ENCODE measurements at places on chromosomes 4 and X. TPM values are rescaled to one million over a fixed set of nuclear protein-coding genes. Genes with fewer than 3 reads are reported as not detected.
A peak's percentile ranks its signal among the peaks of the same experiment; 100 is the strongest.

Gene SULT1B1
- 0.10 TPM for total RNA-seq

Gene USP17L27
- total RNA-seq: not detected

Gene PDGFRA
- not detected for total RNA-seq

Gene GSPT2
- total RNA-seq: 14.5 TPM

Gene PLCXD1
- 35.0 TPM for total RNA-seq

Gene CC2D2A
- not detected for total RNA-seq

Gene PABPC4L
- total RNA-seq: not detected

- H3K27ac ChIP-seq: no peak overlapping the region
- no peaks in the 10 kb centered on the region for H3K27me3 ChIP-seq
- peaks cover 28% of the 10 kb centered on the region for H3K4me1 ChIP-seq
- no peak for DNase-seq
- no peak overlapping the region for H3K4me3 ChIP-seq
Measured at GRCh38 chr4:82358847-82359246, 14.9 kb downstream of the HNRNPD start.

DNA sequence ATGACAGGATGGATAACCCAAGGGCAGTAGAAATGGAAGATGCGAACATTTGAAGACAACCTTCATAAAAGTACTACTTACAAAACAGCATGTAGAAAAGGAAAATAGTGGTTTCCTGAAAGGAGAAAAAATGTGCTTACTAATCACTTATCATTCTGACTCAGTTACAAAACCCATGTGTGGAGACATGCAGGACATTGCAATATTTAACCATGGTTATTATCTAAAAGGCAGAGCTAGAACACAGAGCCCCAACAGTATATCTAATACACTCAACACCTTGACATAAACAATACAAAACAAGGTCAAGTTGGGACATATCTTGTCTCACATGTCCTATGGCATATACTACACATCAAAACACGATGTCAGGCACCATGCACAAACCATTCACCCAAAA is 55.9 kb downstream of the EIF4E start:
- H3K27ac ChIP-seq: no peak overlapping the region
- no peak overlapping the region for H3K4me3 ChIP-seq
- no peaks in the 10 kb centered on the region for H3K27me3 ChIP-seq
- peaks cover 8% of the 10 kb centered on the region for H3K36me3 ChIP-seq
- no peak for DNase-seq
- H3K4me1 ChIP-seq: no peaks in the 10 kb centered on the region

DNA sequence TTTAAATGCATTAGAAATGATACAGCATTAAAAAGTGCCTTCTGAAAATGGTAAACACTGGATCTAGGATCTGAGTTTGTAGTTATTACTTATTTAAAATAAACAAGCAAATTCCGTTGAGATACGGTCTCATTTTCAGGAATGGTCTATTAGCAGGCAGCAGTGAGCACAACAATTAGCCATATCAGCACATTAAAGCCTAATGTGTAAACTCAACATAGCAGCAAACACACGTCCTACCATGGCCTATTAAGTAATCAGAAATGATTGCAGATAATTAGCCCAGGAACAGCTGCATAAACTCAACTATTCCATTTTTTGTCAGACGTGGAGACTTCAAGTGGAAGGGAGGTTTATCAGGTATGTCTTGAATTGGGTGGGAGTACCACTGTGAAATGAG is 61.8 kb downstream of the NEIL3 start:
- no peaks in the 10 kb centered on the region for H3K27me3 ChIP-seq
- no peaks in the 10 kb centered on the region for H3K36me3 ChIP-seq
- H3K27ac ChIP-seq: no peak overlapping the region
- no peak for DNase-seq
- H3K4me3 ChIP-seq: no peak overlapping the region

- no peaks in the 10 kb centered on the region for H3K27me3 ChIP-seq
- no peak overlapping the region for H3K27ac ChIP-seq
- H3K4me1 ChIP-seq: no peaks in the 10 kb centered on the region
Measured at GRCh38 chr4:12889054-12889453, 595.1 kb downstream of the RAB28 start.

GRCh38 chrX:13647709-13648212 is 5.2 kb upstream of the TCEANC start:
- H3K4me3 ChIP-seq: no peak overlapping the region
- no peaks in the 10 kb centered on the region for H3K36me3 ChIP-seq
- DNase-seq: no peak
- peaks cover 6% of the 10 kb centered on the region for H3K4me1 ChIP-seq
- no peak overlapping the region for H3K27ac ChIP-seq

- no peaks in the 10 kb centered on the region for H3K4me1 ChIP-seq
- no peaks in the 10 kb centered on the region for H3K27me3 ChIP-seq
- no peak overlapping the region for H3K27ac ChIP-seq
- no peak overlapping the region for H3K4me3 ChIP-seq
Measured at GRCh38 chrX:16496175-16496574, 153.8 kb upstream of the S100G start.

DNA sequence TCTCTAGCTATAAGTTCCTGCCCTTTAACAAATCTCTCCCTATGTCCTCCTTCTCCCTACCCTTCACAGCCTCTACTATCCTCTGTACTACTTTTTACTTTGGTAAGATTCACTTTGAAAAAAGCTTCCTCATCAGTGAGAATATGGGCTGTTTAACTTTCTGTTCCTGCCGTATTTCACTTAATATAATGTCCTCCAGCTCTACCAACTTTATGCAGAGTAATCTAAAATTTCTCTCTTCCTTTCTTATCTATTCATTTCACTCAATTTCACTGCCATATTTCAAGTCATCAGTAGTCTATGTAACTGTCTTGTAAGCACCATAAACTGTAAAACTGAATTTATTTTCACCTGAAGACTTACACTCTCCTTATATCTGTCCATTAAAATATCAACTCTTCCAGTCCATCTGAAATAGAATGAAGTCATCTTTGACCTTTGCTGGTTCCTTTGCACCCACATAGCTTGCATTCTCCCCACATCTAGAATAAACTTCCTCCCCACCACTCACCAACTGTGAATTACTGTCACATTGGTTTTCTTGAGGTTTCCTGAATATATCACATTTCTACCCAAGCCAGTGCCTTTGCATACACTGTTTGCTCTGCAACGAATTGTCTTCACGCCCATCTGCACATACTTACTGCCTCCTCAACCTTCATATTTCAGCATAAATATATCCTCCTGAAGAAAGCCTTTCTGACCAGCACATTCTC is 54.6 kb downstream of the ARAP2 start:
- peaks cover 18% of the 10 kb centered on the region for H3K36me3 ChIP-seq
- DNase-seq: no peak
- no peak overlapping the region for H3K27ac ChIP-seq
- H3K4me3 ChIP-seq: no peak overlapping the region

- peaks cover 10% of the 10 kb centered on the region for H3K4me1 ChIP-seq
- no peak overlapping the region for H3K27ac ChIP-seq
- DNase-seq: no peak
- H3K4me3 ChIP-seq: no peak overlapping the region
Measured at GRCh38 chr4:55512922-55513571, 33.7 kb downstream of the CLOCK start.

DNA sequence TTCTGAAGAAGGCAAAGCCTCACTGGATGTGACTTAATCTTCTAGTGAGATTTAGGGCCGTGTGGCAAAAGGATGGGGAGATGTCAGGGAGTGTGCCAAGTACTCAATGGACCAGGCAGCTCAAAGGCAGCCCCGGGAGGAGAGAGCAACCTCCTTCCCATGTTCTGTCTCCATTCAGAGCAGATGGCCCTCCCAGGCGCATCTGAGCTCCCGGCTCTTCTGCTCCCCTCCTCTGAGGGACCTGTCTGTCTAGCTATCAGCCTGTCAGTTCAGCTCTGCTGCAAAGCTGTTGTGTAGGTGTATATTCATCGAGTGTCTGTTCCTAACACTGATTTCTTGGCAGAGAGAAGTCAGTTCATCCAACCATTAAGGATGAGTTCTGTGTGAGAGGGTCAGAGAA is 10.9 kb upstream of the PORCN start:
- H3K27me3 ChIP-seq: no peaks in the 10 kb centered on the region
- H3K36me3 ChIP-seq: no peaks in the 10 kb centered on the region
- DNase-seq: no peak
- no peaks in the 10 kb centered on the region for H3K4me1 ChIP-seq
- no peak overlapping the region for H3K27ac ChIP-seq
- no peak overlapping the region for H3K4me3 ChIP-seq

DNA sequence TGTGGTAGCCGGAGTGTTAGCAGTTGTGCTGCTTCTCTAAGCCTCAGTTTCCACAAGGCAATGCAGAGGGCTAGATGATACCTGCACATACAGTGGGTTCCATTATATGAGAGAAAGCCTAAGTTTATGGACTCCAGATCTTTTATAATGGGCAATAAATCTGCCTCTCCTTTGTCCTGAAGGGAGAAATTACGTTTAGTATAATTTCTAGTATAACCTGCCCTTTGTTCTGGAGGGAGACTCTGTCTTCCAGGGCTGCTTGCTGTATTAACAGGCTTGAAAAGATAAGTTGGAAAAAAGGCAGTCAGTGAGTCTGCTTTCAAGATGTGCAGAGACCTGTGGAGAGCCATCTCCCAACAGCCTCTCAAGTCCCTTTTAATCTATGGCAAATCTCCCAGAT is 42.8 kb downstream of the ZNF81 start:
- H3K27ac ChIP-seq: no peak overlapping the region
- no peak overlapping the region for H3K4me3 ChIP-seq
- H3K27me3 ChIP-seq: no peaks in the 10 kb centered on the region
- no peak for DNase-seq

DNA sequence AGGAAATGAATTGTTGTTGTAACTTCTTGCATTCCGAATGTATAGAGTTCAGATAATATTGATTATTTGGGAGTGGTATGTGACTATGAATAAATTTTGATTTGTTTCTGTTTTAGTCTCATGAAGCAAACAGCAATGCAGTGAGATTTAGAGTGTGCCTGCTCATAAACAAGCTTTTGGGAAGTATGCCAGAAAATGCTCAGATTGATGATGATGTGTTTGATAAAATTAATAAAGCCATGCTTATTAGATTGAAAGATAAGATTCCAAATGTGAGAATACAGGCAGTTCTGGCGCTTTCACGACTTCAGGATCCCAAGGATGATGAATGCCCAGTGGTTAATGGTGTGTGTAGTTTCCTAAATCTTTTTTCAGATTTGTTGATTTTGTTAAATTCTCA is 2.0 kb downstream of the NCAPG start:
- no peaks in the 10 kb centered on the region for H3K27me3 ChIP-seq
- H3K36me3 ChIP-seq: no peaks in the 10 kb centered on the region
- H3K4me1 ChIP-seq: peaks cover 24% of the 10 kb centered on the region

- H3K4me3 ChIP-seq: no peak overlapping the region
- H3K36me3 ChIP-seq: peaks cover 1% of the 10 kb centered on the region
- peak overlapping the region; percentile 72 for H3K27ac ChIP-seq
Measured at GRCh38 chr4:26936284-26937065, 75.8 kb downstream of the STIM2 start.

DNA sequence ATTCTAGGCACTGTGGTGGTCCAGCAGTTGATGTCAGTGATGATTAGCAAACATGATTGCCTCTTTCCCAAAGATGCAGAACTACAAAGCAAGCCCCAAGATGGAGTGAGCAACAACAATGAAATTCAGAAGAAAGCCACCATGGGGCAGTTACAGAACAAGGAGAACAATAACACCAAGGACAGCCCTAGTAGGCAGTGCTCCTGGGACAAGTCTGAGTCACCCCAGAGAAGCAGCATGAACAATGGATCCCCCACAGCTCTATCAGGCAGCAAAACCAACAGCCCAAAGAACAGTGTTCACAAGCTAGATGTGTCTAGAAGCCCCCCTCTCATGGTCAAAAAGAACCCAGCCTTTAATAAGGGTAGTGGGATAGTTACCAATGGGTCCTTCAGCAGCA is 365.3 kb downstream of the MAPK10 start:
- H3K4me1 ChIP-seq: no peaks in the 10 kb centered on the region
- DNase-seq: no peak
- H3K36me3 ChIP-seq: peaks cover 11% of the 10 kb centered on the region
- no peak overlapping the region for H3K27ac ChIP-seq

DNA sequence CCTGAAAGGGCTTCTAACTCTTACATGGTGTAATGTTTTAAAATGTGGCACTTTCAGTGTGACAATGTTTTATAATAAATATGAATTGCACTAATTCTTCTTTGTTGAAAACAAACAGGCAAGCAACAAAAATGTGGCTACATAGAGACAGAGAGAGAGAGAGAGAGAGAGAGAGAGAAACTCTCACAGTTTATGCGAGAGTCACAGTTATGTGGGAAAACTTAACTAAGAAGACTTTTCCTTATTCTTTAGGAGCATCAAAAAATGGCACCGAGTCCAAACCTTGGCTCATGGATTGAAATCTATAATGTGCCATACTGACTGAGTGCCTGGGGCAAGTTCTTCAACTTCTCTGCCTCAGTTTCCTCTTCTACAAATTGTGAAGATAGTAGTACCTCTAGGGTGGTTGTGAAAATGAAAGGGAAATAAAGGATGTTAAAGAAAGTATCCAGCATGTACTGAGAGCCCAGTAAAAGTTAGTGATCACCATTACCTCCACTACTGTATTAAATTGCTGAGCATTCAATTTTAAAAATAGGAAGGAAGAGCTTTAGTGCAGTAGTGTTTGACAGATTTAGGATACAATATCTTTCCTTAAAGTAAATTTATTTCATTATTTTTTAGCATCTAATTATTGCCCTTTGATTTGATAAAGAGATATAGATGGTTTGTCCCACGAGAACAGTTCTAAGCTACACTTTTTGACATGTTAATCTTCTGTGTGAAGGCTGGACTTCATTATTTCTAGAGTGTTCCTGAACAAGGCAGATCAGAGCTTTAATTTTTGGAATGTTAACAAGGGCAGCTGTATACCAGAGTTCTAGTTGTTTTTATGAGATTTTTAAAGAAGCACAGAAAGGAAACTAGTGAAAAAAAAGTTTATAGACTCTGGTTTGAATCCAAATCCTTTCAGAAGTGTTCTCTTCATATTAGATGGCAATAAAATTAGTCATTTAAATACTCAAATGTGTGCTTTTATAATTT is 187.5 kb upstream of the ANK2 start:
- DNase-seq: no peak
- H3K27ac ChIP-seq: no peak overlapping the region
- no peaks in the 10 kb centered on the region for H3K4me1 ChIP-seq
- H3K27me3 ChIP-seq: no peaks in the 10 kb centered on the region

DNA sequence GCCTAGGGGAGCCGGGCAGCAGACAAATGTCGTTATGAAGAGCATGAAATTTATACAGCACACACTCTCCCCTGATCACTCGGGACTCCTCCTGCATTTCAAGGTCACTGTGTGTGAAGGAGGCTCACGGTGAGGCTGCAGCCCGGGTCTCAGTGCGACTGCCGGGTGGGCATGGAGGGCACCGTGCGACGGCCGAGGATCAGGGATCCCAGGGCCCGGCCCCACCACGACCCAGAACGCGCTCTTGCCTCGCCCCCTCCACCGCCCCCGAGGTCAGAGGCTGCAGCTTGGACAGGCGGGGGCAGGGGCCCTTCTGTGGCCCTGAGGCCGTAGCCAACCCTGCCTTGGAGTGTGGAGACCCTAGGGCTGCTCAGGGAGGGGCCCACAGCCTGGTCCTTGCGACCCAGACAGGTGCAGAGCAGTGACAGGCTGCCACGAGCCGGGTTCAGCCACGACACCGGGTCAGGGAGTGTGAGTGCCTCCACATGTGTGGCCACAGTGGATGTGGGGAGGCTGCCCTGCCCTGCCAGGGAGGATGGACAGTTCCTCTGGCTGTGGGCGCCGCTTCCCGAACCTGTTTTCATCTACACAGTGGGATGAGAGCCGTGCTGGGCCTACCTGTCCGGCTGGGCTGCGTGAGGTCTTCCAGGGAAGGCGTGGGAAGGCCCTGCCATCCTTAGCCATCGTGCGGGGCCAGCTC is 89.3 kb upstream of the NKX1-1 start:
- H3K36me3 ChIP-seq: no peaks in the 10 kb centered on the region
- DNase-seq: no peak
- H3K4me1 ChIP-seq: no peaks in the 10 kb centered on the region
- no peaks in the 10 kb centered on the region for H3K27me3 ChIP-seq
- H3K27ac ChIP-seq: no peak overlapping the region
- H3K4me3 ChIP-seq: no peak overlapping the region

Data from B cell (primary cell).